ENCODE measurements at places on chromosomes 1 and 21.

DNA sequence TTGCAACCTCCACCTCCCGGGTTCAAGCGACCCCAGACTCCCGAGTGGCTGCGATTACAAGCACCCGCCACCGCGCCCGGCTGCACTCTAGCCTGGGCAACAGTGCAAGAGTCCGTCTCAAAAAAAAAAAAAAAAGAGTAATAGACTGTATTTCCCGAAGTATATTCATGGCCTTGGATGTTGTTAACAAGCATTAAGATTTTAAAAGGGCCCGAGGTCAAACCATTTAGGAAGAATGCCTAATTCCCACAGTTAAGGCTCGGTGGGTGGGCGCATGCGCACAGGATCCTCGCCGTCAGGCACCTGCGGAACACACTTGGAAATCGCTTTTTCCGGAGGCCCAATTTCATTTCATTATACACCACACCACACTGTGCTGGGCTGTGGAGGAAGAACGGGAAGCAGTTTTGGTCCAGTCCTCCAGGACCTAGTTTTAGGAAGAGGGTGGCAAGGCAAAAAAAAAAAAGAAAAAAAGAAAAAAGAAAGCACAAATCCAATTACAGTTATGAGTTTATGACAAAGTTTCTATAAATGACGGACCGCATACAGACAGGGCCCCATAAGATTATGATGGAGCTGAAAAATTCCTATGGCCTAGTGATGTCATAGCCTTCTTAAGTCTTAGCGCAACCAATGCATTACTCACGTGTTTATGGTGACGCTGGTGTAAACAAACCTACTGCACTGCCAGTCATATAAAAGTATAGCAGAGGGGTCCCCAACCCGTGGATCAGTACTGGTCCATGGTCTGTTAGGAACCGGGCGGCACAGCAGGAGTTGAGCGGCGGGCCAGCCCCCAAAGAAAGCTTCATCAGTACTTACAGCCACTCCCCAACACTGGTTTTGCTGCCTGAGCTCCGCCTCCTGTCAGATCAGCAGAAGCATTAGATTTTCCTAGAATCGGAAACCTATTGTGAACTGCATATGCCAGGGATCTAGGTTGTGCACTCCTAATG, 38.2 kb downstream of the H3-3A start:
- DNase-seq: no peak

DNA sequence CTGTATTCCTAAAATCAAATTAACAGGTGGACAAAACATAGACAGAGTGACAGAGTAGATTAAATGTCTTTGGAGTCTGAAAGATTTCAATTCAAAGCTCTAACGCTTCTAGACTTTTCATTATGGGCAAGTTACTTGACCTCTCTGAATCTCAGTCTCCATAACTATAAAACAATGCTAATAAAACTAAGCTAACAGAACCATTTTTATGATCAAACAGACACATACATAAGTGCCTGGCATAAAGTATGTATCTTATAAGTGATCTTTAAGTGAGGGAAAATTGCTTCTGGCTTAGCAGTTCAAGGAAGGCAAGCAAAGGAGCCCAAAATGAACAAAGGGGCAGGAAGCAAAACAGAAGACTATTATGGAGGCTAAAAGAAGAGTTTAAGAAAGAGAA, 216.8 kb upstream of the TNR start:
- no peak for DNase-seq

DNA sequence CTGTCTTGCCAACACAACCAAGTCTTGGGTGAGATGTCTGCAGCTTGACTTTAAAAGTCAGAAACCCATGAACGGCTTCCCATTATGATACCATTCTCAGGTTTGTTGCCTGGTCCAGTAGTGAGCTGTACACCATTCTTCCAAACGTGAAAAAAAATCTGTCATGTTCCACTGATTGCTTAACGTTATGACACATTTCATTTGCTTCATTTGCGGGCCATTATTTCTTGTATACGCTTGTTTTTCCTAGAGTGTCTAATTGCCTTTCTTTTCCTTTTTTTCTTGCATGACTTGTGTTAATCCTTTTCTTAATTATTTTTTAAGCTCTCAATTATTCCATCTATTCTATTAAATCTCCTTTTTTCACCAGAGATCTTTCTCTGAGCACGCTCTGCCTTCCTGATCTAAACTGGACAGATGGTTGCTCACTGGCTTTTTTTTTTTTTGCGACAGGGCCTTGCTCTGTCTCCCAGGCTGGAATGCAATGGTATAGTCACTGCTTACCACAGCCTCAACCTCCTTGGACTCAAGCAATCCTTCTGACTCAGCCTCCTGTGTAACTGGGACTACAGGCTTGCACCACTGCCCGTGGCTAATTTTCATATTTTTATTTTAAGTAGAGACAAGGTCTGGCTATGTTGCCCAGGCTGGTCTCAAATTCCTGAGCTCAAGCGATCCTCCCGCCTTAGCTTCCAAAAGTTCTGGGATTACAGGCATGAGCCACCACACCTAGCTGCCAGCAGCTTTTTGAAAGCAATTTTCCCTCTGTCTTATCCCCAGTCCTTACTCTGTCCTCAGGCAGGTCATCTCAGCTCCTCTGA, 31.7 kb upstream of the CAMTA1 start:
- DNase-seq: no peak

GRCh38 chr1:223639331-223639749, 26.2 kb downstream of the CAPN8 start:
- DNase-seq: no peak

GRCh38 chr1:19712928-19713327, 48.3 kb downstream of the HTR6 start:
- no peak for DNase-seq

DNA sequence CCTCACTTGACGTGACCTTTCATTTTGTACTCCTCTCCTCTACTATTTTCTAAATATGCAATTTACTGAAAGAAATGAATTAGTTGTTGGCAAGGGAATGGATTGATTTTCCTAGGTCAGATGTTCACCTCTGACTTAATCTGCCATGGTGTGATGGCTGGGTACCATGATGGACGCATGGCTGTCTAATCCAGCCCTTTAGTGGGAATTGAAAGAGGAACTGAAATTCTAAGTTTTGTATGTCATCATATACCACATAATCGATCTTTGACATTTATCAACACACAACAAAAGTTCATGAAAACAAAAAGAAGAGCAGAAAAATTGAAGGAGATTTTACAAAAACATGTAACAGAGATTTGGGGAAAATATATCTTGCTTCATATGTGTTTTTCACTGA, 331.3 kb upstream of the SNX7 start:
- no peak for DNase-seq

DNA sequence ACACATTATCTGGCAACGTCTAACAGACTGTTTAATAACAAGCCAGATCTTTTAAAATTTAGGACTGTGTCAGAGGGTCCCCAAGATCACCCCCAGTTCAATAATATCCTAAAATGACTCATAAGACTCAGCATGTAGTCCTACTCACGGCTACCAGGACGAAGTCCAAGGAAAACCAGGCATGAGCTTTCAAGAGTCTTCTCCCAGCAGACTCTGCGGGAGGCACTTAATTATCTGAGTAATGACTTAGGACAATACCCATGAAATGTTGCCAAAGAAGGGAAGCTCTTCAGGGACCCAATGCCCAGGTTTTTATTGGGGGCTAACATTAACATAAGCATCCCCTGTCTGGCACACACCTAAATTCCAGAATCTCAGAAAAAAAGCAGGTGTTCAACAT, 7.0 kb downstream of the HFM1 start:
- peak; percentile 51 for DNase-seq

DNA sequence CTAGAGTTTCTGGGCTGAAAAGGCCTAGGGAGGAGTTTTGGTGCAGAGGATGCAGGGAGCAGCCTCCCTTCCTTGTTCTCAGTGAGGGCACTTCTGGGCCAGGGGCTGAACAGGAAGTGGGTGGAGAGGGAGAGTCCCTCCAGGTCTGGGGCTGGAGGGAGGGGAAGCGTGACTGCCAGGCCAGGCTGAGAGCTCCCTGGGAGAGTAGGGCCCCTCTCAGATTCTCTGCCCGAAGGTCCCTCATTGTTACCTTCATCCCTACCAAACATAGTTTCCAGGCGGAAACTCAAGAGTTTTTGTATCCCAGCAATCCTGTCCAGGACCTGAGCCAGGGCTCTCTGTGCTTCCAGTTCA, 36.8 kb downstream of the CITED4 start:
- no peak for DNase-seq

GRCh38 chr1:55288245-55288644, 73.1 kb upstream of the USP24 start:
- DNase-seq: no peak

DNA sequence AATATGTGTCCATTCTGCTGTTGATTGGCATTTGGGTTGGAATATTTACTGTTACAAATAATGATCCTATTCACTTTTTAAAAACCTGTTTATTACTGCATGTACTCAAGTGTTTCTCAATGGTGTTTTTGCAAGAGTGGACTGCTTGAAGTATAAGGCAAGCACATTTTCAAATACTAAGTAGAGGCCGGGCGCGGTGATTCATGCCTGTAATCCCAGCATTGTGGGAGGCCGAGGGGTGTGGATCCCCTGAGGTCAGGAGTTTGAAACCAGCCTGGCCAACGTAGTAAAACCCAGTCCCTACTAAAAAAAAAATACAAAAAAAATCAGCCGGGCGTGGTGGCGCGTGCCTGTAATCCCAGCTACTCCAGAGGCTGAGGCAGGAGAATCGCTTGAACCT, 276.9 kb upstream of the ADGRL4 start:
- DNase-seq: no peak

GRCh38 chr1:33381977-33382376, 48.9 kb downstream of the PHC2 start:
- DNase-seq: no peak

- no peak for DNase-seq
Observed at GRCh38 chr1:67228791-67229190, 62.5 kb downstream of the IL23R start.

- no peak for DNase-seq
Observed at GRCh38 chr21:34923202-34923601, 125.9 kb downstream of the RUNX1 start.

GRCh38 chr1:41318135-41318534, 43.1 kb upstream of the FOXO6 start:
- no peak for DNase-seq

DNA sequence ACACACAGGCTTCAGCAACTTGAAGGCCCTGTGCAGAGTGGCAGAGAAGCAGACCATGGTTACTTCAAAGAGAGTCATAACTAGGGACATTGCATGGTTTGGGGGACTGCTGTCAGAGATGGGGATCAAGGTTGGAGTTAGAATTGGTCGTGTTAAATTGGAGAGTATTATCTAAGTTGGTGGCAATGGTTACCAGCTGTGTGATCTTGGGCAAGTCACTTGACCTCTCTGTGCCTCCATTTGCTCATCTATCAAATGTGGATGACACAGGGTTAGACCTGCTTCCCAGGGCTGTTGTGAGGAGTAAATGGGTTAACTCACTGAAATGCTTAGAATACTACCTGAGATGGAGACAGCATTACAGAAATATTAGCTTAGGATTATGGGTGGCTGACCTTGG, 91.1 kb downstream of the PAX7 start:
- DNase-seq: no peak

- no peak for DNase-seq
Observed at GRCh38 chr1:11705596-11705995, 14.1 kb downstream of the DRAXIN start.

DNA sequence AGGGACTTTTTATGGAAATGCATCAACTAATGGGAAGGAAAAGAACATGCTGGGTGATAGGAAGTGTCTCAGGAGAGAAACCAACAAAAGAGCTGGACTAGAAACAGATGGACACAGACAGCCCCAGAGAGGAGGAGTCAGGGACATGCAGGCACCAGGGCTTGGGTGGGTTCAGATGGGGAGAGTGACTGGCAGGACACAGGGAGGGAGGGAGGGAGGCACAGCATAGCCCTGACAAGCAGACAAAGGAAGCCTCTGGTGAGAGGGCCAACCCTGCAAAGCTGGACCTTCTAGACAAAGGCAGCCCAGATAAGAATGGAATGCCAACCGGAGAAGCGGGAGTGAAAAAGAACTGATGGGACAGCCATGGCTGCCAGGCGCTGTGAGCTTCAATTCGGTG, 568.8 kb downstream of the AJAP1 start:
- DNase-seq: no peak

GRCh38 chr1:147786536-147786935, 26.1 kb upstream of the GJA5 start:
- no peak for DNase-seq

DNA sequence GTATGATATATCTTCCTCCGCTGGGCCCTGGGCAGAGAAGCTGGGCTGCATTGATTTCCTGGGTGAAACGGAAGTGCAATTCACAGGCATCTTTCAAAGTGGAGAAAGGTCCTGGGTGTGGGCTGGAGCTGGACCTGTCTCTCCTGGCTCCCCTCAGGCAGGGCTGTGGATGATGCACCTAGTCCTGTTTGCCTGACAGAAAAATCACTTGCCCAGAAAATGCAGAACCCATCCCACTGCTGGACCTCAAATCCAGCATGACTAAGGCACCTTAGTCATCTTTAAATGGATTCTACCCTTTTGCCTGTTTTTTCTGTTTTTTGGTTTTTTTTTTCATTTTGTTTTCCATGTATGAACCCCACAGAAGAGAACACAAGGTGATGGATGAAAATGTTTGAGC, 49.7 kb downstream of the MYSM1 start:
- DNase-seq: no peak

DNA sequence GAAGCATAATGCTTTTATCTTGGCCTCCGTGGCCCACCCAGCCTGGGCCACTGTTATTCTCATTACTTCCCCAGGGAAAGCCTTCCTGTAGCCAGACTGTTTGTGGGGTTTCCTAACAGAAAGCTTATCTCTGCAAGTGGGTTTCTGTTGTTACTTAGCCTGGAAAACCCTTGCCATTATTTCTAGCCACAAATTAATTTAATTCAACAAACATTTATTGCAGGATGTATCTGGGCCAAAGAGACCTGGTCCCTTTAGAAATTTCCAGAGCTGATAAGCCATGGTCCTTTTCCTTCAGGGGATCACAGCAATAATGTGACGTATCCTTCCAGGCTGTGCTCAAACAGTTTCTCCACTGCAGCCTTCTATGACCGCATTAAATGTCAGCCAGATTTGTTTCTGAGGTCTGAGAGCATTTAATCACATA, 20.9 kb downstream of the TNN start:
- DNase-seq: no peak

All from astrocyte of the spinal cord (primary cell).